Pons (tissue), 1 donor: ENCODE measurements at places on chromosomes 12 and 14.

- DNase-seq, result no peak
Measured at GRCh38 chr12:123051556-123051955, 71.1 kb downstream of the ARL6IP4 start.

- no peak for DNase-seq
Measured at GRCh38 chr14:97095269-97095668, 298.1 kb downstream of the VRK1 start.

- no peak for DNase-seq
Measured at GRCh38 chr14:65631040-65631439, 218.5 kb downstream of the FUT8 start.

GRCh38 chr12:90991952-90992465, 12.8 kb downstream of the EPYC start:
- no peak for DNase-seq

GRCh38 chr12:6604259-6605029, 2.7 kb downstream of the CHD4 start:
- no peak for DNase-seq

GRCh38 chr12:8609061-8609570, 3.5 kb downstream of the AICDA start:
- DNase-seq, result peak; percentile 69

DNA sequence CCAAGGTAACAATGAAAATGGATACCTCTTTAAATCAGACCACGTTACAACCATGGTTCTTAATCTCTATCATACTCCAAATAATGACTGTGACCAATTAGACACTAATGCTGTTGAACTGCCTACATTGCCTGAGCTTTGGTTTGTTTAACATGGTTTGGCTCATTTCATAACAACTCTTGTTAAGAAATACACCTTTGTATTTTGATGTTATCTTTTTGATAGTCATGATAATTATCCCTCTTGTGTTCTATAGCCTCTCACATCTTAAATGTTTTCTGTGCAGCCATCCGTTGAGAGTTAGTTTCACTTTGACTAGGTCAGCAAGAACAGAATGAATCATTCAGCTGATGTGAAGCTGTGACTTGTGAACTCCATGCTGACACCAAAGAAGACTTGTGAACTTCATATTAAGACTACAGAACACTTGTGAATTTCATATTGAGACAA, 75.5 kb upstream of the RERGL start:
- DNase-seq, result peak; percentile 7

GRCh38 chr12:29971446-29971845, 187.7 kb upstream of the TMTC1 start:
- no peak for DNase-seq

- no peak for DNase-seq
Measured at GRCh38 chr14:69318901-69319475, 59.0 kb downstream of the GALNT16 start.

DNA sequence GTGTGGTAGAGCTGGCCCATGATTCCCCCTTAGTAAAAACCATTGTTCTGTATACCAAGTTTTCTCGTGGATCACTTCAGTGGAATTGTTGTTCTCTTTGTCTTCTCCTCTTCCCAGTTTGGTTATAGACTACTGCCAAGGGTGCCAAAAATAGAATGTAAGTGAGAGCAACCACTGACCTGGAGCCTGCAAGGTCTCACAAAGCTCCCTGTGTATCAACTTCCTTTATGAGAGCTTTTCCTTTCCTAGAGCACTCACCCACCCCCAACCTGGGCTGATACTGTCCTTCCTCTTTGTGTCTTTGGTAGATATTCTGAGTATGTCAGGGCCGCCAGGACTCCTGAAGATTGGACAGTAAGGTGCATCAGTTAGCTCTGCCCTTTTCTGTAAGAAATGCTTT, 101.0 kb downstream of the SCN8A start:
- no peak for DNase-seq

GRCh38 chr12:1448336-1448735, 146.0 kb downstream of the FBXL14 start:
- no peak for DNase-seq

GRCh38 chr12:50728417-50728816, 35.5 kb upstream of the ATF1 start:
- peak; percentile 24 for DNase-seq

DNA sequence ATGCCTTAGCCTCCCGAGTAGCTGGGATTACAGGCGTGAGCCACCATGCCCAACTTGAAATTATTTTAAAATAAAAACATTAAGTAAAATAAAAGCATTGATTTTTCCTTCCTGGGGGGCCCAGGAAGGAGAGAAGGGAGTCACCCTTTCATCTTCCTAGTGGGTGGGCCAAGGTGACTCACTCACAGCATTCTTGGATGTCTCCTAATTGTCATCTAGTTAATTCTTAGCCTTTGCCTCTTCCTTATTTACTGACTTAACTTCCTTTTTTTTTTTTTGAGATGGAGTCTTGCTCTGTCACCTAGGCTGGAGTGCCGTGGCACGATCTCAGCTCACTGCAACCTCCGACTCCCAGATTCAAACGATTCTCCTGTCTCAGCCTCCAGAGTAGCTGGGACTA, 29.2 kb downstream of the TMEM120B start:
- DNase-seq, result no peak

DNA sequence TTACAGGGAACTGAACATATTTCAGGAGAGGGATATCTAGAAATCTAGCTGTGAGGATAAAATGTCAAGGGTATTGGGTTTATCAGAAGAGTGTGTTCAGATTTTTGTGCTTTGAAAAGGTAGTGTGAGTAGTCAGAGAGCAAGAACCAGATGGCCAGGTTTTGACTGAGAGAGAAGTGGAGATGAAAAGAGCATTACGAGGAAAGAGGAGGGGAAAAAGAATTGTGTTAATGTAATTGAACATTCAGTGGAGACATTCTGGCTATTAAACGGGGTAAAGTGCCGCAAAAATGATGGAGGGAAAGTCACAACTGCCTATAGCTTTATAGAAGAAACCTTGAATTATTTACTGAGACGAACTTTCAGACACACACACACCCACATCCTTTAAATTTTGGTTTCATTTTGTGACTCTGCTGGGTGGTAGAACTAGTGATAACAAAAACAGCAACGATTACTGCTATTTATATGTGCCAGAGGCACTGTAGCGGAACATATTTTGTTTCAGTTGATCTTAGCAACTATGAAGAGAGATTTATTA, 213.6 kb downstream of the ERC1 start:
- DNase-seq, result peak; percentile 13

- peak; percentile 99 for DNase-seq
Measured at GRCh38 chr14:102196039-102196901, 56.6 kb downstream of the WDR20 start.

- no peak for DNase-seq
Measured at GRCh38 chr14:104805326-104805678, 4.4 kb downstream of the ZBTB42 start.

DNA sequence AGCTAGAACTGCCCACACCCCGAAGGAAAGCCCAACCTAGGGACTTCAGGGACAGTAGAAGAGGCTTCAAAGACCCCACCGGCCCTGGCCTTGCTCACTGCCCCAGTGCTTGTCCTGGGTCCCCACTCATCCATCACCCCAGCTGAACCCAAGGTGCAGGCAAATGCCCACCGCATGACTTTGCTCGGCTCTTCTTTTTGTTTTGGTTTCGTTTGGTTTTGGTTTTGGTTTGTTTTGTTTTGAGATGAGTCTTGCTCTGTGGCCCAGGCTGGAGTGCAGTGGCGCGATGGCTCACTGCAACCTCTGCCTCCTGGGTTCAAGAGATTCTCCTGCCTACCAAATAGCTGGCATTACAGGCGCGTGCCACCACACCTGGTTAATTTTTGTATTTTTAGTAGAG, 9.0 kb downstream of the CCDC85C start:
- no peak for DNase-seq

DNA sequence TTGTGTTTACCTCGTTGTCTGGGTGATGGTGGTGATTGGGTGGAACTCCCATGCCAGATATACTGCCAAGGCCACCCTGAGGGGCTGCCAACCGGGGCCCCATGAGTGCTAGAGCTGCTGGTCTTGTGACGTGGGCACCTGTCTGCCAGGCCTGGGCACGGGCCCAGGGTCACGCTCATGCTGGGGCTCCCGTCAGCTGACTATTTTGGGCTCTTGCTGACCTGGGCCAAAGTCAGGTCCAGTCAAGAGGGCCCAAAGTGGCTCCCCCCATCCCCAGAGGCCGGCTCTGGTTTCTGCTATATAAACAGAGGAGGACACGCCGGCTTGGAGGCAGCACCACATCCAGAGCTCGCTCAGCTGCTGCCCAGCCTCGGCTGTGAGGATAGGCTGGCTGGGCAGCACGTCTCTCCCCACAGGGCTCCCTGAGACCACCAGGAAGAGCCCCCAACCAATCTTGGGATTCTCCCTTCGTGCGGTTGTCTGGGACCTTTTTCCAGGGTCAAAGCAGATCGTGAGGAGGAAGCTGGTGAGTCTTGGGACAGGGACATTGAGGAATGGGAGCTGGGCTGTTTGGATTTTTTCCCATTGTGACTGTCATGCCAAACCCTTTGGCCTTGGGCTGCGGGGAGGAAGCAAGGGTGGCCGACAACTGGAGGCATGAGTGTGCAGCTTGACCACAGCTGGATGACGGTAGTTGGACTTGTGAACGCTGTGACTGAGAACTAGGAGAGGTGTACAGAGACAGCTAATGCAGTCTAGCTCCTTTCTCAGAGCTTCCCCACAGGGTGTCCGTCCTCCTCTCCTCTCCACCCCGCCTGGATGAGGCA, 7.6 kb upstream of the NR4A1 start:
- DNase-seq, result no peak

DNA sequence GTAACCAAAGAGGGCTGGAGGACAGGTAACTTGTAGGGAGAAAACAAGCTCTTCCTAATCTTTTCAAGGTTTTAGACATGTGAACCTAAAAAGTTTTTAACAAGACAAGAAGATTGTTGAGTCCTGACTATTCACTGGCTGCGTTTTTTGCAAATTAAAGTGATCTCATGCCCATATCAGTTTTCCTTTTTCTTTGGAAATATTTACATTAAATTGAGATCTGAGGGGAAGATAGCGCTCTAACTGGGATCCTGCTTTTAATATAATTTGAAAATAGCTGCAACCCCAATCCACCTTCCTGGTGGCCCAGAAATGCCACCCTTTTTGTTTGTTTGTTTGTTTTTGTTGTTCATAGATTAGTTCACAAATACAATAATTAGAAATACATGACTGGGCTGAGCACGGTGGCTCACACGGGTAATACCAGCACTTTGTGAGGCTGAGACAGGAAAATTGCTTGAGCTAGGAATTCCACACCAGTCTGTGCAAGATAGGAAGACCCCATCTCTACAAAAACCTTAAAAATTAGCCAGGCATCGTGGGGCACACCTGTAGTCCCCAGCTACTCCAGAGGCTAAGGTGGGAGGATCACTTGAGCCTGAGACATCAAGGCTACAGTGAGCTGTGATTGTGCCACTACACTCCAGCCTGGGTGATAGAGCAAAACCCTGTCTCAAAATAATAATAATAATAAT, 2.4 kb upstream of the SSTR1 start:
- DNase-seq, result no peak

DNA sequence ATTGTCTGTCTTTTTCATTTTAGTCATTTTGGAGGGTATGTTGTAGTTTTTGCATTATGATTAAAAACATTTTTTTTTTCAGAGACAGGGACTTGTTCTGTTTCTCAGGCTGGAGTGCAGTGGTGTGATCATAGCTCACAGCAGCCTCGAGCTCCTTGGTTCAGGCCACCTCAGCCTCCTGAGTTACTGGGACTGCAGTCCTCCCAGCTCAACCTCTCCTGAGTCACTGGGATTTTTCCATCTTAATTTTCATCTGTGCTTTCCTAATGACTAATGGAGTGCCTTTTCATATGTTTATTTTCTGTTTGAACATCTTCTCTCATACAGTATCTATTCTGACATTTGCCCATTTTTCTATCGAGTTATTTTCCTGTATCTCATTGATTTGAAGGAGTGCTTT, 52.6 kb downstream of the DYRK2 start:
- no peak for DNase-seq

GRCh38 chr12:103884316-103884715, 43.3 kb upstream of the NT5DC3 start:
- DNase-seq, result peak; percentile 28

DNA sequence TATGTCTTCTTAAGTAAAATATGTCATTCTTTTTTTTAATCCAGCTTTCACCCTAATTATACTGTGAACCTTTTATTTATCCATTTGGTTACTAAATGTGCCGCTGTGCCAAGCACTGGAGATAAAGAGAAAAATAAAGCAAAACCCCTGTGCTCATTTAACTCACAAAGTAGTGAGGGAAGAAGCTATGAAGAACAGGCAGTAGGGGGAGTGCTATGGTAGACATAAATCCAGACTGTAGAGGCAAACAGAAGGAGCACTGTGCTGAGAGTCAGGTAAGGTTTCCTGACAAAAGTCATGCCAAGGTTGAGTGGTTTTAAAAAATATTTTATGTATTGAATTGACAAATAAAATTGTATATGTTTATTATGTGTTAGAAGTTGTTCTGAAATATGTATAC, 188.5 kb upstream of the SYT10 start:
- DNase-seq, result no peak

- DNase-seq, result no peak
Measured at GRCh38 chr12:94722664-94723063, 72.3 kb upstream of the TMCC3 start.

DNA sequence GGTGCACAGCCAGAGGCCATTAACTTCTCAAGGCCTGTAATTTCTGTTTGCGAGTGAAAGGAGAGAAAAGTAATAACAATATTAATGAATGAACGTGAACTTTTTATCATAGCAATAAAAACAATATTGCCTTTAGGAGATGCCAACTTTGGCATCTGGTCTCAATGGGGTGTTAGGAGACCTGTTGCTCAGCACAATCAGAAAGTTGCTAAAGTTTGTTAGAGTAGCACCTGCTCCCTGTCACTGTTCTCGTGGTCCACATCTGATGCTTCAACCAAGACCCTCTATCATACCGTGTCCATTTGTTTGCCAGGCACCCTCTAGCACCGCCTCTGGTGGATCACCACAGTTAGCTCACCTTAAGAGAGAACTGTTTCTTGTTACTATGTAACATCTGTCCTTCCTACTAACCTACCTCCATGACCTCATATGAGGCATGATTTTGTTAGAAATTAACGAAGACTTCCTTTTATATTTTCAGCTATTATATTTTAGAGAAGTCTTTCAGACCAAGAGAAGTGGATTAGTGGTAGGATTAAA, 12.5 kb upstream of the CLEC4E start:
- no peak for DNase-seq

DNA sequence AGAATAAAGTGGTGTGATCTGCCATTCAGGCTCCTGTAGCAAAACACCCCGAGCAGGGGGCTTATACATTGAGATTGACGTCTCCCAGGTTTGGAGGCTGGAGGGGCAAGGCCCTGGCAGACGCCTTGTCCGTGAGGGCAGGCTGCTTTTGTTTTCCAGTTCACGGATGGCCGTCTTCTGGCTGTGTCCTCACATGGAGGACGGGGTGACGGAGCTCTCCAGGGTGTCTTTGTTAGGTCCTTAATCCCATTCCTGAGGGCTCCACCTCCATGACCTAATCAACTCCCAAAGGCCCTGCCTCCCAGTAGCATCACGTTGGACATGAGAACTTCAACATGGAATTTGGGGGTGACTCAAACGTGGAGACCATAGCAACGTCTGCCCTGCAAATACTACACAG, 147.7 kb downstream of the KIF26A start:
- DNase-seq, result no peak

- no peak for DNase-seq
Measured at GRCh38 chr14:103250874-103251273, 83.2 kb upstream of the EIF5 start.
